ENCODE measurements at places on chromosomes 3 and 15. TPM values are rescaled to one million over a fixed set of nuclear protein-coding genes. Genes with fewer than 3 reads are reported as not detected.

GP9 gene
- not detected for polyA plus RNA-seq

ITGA11 gene
- polyA plus RNA-seq, result not detected

DHX30 gene
- 77.0 TPM for polyA plus RNA-seq

DNA sequence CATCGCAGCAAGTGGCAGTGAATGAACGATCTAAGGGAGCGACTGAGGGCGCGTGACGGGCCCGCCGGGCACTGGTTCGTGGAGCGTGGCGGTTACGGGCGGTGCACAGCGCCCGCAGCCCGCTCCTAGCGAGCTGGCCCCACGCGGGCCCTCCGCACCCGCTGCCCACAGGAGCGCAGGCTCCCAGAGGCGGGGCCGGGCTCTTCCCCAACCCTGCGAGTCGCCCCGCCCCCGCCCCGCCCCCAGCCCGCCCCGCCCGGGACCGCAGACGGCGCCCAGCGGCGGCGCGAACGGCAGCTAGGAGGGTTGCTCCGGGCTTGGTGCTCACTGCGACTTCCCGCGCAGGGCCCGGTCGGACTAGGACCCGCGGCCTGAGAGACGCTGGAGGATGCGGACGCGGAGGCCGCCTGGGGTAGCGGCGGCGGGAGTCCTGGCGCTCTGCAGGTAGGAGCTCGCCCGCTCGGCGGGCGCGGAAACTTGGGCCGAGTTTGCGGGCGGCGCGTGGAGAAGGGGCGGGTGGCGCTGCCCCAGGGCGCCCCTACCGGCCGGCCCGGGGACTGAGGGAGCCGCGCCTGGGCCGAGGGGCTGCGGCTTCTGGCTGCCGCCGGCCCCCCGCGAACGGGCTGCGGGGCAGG lies at the start of gene C15orf39:
Gene C15orf39, plus strand, starts transcription at position 267 of the 635 bp plus-strand sequence. CDS start 4,167 bp downstream, outside the sequence.
- peak; percentile 89 for DNase-seq

DNA sequence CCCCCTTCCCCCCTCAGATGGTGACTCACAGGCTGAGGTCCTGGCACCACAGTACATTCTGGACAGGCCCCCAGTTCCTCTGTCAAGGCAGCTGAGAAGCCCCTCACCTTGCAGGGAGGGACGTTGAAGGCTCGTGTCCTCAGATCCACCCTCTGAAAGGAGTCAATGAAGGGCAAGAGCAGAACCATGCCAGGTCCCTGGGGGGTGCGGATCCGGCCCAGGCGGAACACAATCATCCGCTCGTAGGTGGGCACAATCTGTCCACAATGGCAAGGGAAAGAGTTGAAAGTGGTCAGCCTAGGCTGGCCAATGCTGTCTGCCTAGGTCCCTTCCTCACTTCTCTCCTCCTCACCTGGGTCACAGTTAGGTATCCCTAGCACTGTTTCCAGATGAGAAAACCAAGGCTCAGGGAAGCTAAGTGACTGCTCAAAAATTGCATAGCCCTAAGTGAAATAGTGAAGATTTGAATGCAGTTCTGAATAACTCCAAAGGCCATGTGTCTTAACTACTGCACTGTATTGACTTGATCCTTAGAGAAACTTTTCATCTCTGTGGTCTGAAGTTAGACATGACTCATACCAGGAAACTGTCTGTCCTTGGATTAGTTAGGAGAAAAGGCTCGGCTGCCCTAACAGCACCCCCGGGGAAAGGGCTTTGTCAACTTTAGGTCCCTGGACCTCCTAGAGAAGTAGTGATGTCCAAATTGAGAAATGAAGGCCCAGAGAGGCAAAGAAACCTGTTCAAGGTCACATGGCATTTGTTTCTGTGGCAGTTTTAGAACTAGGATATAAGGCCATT lies 2.9 kb downstream of the STOML1 start:
- DNase-seq, result no peak

- no peak for DNase-seq
Measured at GRCh38 chr3:185759512-185759911, 65.3 kb downstream of the IGF2BP2 start.

DNA sequence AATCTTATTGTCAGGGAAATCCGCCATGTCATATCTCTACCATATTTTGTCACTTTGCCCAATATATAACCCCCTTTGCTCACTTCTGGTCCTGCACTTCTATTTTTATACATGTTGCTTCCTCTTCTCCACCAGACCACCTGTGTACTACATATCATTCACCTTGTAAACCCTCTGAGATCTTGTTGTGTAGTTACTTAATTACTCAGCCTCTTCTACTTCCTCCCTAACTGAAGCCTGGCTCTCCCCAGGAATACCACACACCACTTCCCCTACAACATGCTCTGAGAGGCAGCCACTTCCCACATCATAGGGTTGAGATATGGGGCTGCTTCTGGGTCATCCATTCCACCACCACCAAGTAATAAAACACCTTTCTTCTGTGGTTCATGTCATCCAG lies 10.0 kb downstream of the HEXA start:
- no peak for DNase-seq
